Activated CD8-positive, alpha-beta memory T cell treated with anti-CD3 and anti-CD28 coated beads for 1 hour (primary cell): ENCODE measurements at places on chromosomes 2 and 18.

DNA sequence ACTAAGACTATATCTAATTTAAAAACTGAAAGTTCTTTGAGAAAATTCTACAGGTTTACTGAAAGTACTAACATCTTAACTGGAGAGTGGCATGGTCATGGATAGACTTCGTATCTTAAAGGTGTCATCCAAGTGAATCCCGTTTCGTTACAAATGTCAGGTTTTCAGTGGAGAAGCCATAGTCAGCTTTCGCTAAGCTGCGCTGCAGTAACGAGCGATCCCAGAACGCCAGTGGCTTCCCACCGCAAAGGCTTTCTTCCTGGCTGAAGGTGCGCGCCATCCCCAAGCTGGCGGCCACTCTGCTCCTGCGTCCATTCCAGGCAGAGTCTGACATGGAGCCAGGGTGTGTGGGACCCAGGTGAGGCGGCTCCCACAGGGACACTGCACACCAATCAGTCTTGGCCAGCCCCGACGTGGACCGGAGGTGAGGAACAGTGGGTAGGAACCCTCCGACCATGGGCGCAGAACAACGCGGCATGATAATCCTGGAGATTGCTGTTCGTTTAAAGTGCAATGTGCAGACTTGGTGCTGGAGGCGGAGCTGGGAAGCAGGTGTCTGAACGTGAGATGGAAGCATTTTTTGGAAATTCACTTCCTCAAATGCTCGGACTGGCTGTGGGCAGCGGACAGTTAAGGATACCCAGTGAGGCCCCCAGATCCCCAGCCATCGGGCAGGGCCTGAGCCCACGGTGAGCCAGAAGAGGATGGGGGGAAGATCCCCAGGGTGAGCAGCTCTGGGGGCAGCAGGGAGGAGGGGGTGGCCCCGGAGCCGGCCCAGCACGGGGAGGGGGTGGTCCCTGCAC is 27.8 kb upstream of the KCNG2 start:
- DNase-seq = no peak

DNA sequence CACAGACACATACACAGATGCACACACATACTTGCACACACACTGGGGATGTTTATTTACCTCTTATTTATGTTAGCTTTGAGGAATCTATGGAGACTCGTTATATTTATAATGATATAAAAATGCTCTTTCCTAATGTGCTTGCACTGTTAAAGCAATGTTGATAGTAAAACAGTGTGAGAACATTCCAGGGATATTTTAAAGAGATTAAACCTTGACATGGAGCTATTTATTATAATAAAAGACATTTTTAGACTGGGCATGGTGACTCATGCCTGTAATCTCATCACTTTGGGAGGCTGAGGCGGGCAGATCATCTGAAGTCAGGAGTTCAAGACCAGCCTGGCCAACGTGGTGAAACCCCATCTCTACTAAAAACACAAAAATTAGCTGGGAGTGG is 557.3 kb upstream of the ZNF804A start:
- no peak for DNase-seq

DNA sequence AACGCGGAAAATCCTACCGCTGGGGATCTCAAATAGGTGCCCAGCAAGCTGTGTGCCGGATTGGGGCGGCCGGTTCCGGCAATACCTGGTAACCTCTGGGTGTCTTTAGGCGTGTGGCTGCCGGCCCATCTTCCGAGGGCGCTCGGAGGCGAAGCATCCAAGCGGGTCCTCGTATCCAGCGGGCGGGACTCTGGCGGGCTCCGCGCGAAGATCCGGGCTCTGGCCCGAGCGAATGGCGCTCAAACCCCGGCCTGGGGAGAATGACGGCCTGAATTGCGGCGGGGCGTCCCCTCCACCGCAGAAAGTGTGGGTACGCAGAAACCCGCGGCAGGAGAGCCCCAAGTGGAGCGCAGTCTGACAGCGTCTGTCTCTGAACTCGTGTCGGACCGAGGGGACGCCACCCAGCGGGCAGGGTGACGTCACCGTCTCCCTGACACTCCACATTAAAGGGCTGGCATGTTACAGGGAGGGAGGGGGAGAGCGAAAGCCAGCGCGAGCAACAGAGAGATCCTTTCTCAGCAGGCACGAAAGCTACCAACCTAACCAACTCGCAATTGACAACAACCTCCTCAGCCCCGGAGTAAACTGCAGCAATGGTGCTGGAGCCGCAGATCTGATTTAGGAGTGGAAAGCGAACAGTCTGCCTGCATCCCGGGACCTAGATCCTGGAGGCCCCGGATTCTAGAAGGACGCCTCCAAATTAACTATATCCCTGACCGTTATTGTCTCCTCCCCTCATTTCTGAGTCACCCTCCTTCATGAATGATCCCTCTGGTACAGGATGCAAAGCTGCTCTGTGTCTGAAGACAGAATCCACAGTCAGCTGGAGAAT is at the start of gene SKOR2:
SKOR2 (minus strand) TSS at position 372 of the 832 bp plus-strand sequence. CDS start 2,477 bp downstream, outside the sequence.
- no peak for DNase-seq

DNA sequence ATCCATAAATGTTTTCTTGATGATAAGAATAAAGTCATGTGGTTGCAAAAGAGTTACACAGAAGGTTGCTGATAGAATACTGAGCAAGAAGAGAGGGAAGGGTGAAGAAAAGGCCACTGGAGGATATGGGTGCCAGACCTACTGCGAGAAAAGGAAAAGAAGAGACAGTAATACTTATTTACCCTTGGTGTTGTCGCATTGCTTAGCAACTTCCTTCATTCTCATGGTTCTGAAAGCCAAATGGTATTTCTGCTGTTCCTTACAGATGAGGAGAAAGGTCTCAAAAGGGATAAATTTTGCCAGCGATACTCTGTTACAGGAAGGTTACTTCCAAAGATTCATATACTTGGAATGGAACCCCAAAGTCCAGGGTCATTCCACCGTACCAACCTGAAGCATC is 62.5 kb downstream of the LHCGR start:
- DNase-seq = no peak

- no peak for DNase-seq
Measured at GRCh38 chr2:8437949-8438400, 243.9 kb upstream of the ID2 start.

GRCh38 chr18:26535630-26536029 is 12.7 kb downstream of the KCTD1 start:
- no peak for DNase-seq

- DNase-seq = no peak
Measured at GRCh38 chr2:19607400-19607799, 249.0 kb upstream of the OSR1 start.

DNA sequence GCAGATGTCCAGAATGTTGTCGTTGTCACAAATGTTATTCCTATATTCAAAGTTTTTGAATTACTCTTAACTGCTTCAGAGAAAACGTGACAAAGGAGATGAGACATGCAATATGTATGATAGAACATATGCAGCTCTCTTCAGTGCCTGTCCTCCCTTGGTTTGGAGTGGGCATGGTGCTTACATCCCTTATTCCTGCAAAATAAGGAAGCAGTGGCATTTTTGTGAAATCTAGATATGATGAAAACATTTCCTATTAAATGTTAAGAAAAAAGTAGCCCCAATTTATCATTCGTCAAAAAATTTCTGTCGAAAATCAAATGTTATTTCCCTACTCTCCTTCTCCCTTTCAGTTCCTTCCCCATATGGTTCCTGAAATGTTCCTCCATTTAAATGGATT is 457.5 kb upstream of the FANCL start:
- DNase-seq = no peak

GRCh38 chr2:32633040-32633439 is 5.2 kb downstream of the TTC27 start:
- no peak for DNase-seq

GRCh38 chr2:50930726-50931125 is 101.2 kb downstream of the NRXN1 start:
- no peak for DNase-seq

GRCh38 chr2:216113572-216113971 is 4.4 kb downstream of the XRCC5 start:
- DNase-seq = no peak

DNA sequence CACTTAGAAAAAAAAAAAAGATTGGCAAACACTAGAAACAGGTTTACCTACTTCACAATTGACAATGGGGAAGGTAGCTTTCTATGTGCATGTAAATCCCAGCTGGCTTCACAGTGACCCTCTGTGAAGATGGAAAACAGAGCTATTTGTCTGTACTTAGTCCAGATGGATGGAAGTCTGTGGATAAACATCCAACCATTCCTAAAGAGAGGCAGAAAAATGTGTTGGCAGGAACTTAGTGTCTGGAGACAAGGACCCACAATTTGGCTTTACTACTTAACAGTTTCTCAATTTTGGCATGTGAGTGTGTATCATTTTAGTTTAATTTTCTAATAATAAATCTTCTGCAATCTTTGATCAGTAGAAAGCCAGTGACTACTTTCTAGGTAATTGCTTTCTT is 154.4 kb downstream of the RAD51AP2 start:
- DNase-seq = no peak

- no peak for DNase-seq
Measured at GRCh38 chr2:144703852-144704708, 184.2 kb upstream of the ZEB2 start.

DNA sequence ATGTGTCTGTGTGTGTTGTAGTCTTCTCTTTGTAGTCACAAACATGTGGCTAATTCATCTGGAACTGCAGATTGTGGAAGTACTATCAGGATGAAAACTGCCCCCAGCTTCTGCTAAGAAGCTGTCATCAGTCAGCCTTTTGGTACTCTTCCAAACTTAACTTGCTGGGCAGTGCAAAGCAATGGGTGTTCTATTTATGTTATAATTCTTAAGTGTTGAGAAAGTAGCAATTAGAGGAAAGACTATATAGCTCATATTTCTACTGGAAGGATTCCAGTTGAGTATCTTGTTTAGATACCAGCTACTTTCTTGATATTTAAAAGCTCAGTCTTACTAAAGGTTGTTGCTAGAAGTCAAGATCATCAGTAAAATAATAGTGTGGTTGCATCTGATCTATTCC is 52.1 kb downstream of the SLC38A11 start:
- no peak for DNase-seq

DNA sequence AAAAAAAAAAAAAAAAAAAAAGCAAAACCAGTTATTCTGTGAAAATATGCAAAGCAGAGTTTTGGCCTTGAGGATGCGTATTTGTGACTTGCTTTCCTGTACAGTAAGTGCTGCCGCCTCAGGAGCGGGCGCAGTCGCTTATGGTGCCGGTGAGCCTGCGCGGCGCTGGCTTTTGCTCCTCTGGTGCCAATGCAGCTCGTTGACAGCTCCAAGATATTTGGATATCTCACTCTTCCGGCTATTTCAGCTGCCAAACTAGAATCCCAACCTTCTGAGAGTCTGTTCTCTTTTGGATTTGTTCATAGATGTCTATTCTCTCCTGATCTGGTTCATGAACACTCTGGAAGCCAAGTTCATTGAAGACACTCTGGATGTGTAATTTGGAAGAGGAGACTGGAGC is 184.1 kb downstream of the AGAP1 start:
- no peak for DNase-seq

DNA sequence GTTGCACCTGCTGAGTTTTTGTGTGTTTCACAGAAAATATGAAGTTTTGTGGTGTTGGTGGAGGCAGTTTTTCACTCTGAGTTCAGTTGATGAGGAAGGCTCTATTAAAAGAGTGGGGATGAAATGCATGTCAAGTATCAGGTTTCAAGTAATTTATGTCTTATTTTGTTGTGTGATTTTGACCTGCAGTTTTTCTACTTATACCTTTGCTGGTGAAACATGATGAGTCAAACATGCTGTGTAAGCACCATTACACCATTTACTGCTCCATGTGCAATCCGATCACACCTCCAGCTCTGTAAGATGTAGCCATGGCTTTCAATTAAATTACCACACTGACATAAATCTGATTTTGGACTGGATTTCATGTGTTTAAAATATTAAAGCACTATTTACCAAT is 174.5 kb upstream of the ZEB2 start:
- no peak for DNase-seq

DNA sequence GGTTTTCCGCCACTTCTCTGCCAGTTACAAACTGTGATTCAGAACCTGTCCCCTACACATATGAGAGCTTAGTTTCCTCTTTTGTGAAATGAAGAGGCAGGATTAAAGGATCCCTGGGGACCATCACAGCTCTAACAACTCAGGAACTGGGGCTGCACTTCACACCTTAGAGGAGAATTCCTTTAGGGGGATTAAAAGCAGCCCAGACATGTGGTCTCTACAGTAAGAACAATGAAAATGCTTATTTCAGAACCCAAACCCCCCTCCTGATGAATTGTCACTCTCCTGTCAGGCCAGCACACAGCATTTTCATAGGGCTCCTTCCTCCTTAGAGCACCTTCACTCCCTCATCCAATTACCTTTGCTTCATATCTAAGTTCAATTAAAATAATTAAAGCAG is 101.5 kb upstream of the NEDD4L start:
- no peak for DNase-seq

DNA sequence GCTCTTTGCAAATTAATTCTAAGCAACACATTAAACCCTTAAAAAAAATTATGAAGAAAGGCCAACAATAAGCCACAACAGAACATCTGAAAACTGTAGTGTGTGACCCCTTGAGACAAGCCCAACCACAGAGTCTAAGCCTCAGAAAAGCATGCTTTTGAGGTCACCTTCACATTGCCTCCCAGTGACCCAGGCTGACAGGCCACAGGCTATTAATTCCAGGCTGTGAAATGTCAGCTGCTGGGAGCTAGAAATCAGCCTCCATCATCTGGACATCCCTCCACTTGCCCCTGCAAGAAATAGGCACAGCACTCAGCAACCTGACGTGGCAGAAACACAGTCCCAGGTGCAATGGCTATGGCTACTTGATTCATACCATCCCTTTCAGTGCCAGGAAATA is 179.4 kb upstream of the ZFP36L2 start:
- DNase-seq = no peak

DNA sequence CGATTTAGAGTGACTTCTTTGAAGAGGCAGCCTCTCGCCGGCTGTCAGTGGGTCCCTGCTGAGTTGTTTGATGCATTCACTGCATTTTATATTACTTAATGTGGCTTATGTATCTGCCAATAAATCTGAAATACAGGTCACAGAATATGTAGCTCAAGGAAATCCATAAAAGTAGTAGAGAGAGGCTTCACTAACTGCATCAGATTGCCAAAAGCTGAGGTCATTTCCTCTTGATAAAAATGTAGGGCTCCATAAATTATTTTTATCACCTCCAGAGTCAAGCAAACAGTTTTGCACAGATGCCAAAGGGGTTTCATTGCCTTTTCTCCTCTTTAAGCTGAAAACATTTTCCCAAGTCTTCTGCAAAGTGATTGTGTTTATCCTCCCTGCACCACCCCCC is 36.5 kb upstream of the CCDC93 start:
- DNase-seq = no peak
